Activated CD4-positive, alpha-beta T cell treated with anti-CD3 and anti-CD28 coated beads, Interleukin-2, amount 50 U/mL, for 4 hours (primary cell): ENCODE measurements at places on chromosomes 3 and 15.

DNA sequence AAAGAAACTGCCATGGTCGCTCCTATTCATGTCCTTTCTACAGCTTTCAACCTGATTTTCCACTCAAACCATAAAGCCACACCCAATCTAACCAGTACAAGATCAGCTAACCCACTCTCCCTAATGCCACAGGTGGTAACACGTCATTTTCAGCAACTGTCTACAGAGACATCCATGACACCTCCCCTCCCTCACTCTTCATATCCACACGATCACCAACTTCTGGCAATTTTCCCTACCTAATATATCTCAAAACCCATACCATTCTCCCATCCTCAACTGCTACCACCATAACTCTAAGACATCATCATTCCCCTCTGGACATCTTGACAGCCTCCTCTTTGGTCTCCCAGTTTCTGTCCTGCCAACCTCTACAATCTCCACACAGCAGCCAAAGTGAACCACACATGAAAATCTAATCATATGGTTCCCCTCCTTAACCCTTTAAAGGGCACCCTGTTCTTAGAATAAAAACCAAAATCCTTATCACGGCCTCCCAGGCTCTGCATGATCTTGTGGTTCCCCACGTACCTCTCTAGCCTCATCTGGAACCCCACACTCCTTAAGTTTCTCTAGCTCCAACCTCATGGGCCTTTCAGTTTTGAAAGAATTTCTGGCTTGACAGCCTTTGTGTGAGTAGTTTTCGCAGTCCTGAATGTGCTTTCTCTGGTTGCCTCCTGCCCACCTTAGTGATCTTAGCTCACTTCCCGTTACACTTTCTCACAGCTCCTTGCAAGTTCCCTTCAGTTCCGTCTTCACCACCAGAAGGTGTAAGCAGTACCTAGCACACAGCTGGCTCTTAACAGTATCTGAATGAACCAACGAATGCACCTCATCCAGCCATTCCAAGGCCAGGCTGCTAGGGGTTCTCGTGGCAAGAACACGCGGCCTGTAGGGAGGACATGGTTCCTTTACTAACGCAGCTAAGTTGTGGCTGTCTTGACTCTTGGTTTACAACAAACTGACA is 33.4 kb downstream of the SPINK8 start:
- DNase-seq = peak; percentile 1

- DNase-seq = no peak
These were observed 458.1 kb upstream of the RASGRP1 start for GRCh38 chr15:39022532-39023305.

- DNase-seq = no peak
These were observed 436.1 kb downstream of the CHL1 start for GRCh38 chr3:632571-633170.

DNA sequence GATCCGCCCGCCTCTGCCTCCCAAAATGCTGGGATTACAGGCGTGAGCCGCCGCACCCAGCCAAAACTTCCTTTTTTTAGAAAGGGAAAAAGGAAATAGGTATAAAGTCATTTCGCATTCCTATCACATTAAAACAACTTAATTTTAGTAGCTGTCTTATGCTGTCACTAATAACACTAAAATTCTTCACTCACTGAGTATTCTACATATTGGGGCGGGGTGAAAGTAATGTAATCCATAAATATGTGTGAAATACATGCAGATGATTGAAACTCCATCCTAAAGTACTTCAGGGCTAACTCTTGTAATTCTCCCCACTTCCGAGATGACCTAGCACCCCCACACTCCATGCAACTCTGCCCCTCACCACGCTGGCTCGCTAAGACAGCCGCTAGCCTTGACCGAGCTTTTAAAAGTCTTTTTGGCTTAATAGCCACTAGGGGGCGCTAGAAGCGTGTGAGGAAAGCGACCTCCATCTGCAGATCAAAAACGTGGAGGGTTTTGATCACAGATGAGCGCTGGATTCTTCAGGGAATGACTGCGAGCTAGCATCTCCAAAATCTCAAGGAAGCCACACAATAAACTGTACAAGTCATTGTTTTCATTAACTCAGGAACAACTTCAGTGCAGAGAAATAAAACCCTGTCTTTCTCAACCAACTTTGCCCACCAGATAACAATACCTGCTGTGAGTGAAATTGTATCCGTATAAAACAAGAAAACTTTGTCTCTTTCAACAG is 129.3 kb upstream of the IGF1R start:
- peak; percentile 20 for DNase-seq

- no peak for DNase-seq
These were observed 196.1 kb downstream of the ADAMTSL3 start for GRCh38 chr15:83850015-83850414.

DNA sequence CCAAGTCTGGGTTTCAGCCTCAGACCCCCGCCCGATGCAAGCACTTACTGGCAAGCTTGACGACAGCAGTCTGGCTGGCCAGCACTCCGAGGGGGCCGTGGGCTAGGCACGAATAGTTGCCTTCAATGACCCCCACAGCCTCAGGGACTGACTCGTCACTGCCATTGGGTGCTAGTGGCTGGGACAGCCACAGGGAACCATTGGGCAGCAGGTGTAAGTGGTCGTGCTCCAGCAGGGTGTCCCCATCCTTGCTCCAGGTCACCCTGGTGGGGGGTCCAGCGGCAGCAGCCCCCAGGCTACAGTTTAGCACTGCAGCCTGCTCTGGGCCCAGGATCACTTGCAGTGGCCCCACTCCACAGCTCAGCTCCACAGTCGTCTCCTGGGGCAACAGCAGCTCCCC is 11.8 kb downstream of the IGDCC4 start:
- no peak for DNase-seq

DNA sequence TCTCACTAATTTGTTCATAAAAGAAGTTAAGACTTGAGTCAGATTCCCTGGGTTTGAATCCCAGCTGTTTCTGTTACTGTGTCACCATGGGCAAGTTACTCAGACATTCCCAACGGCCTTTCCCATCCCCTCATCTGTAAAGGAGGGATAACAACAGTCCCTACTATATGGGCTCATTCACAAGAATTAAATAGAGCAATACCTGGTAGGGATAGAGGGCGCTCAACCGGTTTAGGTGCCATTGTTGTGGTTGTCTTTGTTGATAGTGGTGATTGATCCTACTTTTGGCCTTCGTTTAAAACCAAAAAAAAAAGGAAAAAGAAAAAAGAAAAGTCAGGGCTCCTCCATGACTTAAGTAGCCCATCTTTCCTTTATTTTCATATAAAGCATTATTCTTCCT is 563.1 kb downstream of the GRM7 start:
- DNase-seq = no peak

GRCh38 chr3:56839784-56840715 is 38.3 kb upstream of the ARHGEF3 start:
- DNase-seq = no peak

DNA sequence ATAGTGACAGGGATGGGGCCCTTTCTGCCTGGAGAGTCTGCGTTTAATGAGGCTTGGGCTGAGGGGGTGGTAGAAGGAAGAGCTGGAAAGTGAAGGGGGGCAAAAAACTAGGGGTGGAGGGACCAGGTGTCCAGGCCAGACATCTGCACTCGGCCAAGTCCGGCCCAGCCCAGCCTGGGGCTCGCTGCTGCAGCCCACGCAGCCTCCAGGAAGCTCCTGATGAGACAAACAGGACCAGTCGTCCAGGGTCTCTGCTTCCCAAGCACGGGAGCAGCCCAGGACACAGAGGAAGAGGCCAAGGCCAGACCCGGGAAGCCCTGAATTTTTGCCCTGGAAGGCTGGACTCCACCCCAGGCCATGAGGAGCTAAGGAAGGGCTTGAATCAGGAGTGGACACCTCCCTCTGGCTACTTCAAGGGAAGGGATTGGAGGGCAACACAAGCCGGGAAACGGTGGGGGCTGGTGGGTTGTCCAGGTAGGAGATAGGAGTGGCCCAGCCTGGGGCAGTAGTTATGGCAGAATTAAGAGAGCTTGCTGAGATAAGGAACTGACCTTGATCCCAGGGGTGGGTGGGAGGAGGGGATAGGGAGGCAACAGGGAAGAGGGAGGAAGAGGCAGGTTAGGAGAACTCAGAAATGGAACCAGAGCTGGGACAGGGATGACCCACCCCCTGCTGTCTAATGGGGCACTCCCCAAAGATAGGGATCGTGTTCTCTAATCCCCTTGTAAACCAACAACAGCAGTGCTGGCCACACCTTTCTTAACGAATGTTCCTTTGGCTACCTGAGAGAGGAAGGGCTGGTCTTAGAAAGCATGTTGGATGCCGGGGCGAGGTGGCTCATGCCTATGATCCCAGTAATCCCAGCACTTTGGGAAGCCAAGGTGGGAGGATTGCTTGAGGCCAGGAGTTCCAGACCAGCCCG is 89.5 kb downstream of the ANP32A start:
- no peak for DNase-seq

- no peak for DNase-seq
These were observed 94.3 kb downstream of the OXNAD1 start for GRCh38 chr3:16359331-16359730.

GRCh38 chr3:109772520-109772919 is 435.2 kb upstream of the DPPA4 start:
- DNase-seq = no peak

DNA sequence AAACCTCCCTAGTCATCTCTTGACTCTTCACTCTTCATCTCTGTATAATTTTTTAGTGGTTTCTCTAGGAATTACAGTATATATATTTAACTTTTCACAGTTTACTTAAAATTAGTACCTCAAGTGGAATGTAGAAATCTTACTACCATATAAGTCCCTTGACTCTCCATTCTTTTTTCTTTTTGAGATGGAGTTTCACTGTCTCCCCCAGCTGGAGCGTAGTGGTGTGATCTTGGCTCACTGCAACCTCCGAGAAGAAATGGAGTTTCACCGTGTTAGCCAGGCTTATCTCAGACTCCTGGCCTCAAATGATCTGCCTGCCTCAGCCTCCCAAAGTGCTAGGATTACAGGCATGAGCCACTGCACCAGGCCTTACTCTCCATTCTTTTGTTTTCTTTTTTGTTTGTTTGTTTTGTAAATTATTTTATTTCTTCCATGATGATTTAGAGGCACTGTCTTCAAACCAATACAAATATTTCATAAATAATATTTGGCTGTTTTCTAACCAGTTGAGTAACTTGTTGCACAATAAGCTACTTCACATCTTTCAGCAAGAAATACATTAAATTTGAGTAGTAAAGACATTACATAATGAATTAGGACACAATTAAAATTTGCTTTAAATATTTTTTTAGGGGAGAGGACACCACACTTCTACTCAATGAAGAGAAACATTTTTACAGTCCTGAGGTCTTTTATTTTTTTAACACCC is 144.8 kb downstream of the RBPMS2 start:
- no peak for DNase-seq

DNA sequence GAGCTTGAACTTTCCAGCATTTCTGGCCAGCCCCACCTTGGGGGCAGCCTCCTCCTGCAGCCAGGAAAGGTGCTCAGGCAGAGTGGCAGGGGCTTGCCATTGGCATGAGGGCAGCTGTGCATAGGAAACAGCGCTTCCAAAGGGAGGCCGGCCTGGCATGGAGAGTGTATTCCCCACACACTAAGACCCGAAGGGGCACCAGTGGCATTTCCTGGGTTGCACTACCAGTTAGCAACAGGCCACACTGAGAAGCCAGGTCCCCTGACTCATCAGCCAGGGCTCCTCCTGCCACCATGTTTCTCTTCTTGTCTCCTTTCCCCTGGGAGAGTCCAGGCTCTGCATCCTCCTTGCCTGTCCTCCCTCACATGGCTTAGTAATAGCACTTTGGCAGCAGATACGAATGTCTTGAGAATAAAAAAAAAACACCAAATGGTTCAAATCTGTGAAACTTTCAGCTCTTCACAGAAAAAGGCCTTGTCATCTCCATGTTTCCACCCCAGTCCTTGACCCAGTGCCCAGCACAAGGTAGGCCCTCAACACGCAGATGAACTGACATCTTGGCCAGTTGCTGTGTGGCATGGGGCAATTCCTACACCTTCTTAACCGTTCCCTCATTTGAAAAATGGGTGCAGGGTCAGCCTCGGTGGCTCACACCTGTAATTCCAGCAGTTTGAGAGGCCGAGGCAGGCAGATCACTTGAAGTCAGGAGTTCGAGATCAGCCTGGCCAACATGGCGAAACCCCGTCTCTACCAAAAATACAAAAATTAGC is 180.4 kb downstream of the SMAD6 start:
- DNase-seq = no peak

DNA sequence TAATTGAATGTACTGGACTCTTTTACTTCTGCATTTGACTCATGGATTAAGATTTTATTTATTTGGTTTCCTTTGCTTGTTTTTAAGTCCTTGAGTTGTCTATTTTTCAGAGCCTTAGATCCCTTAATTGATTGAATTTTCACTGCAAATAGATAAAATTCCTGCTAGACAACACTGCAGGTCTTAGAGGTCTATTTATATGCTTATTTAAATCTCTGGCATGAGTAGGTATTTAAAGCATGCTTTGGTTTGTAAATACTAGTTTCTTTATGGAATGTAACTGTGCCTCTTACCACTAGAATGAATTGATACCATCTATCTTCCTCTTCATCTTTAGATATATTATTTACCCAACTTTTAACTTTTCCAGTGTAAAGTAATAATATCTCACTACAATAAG is 20.0 kb downstream of the PLSCR5 start:
- DNase-seq = no peak

- no peak for DNase-seq
These were observed 60.8 kb downstream of the USP13 start for GRCh38 chr3:179713643-179714090.
